ENCODE measurements at places on chromosomes 2 and 18. TPM values are rescaled to one million over a fixed set of nuclear protein-coding genes. Genes with fewer than 3 reads are reported as not detected.

The TXNDC2 gene
- 0.18 TPM for total RNA-seq

DNA sequence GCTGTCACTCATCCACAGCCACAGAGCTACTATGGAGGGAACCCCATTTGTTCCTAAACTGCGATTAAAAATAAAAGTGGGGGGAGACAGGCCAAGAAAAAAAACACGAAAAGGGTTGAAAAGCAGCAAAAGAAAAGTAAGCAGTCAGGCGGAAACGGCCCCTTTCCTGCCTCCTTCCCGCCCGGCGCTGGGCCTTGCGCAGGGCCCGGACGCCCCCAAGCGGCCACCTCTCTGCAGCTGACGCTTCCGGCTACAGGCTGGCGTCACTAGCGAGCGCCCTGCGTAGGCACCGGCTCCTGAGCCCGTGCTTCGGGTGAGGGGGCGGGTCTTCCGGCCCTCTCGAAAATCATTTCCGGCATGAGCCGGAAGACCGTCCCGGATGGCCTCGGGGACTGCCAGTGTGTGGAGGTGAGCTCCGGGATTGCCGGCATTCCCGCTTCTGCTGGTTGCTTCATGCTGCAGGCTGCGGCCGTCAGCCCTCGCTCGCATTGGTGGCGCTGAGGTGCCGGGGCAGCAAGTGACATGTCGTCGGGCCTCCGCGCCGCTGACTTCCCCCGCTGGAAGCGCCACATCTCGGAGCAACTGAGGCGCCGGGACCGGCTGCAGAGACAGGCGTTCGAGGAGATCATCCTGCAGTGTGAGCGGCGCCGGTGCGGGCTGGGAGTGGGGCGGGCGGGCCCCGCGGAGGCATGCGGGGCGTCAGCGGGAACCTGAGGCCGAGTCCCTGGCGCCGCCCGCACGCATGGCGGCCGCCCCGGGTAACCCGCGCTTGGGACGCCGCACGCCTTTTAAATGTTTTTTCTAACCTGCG, at the start of gene ATG16L1:
Gene ATG16L1 (plus strand): TSS at position 368 of the 811 bp plus-strand sequence. CDS start 155 bp downstream, at position 523.
- peak; percentile 94 for DNase-seq
- H3K4me3 ChIP-seq: peak within 1 kb of the TSS; percentile 81
- no peaks in the 10 kb centered on the region for H3K4me1 ChIP-seq
- H3K27ac ChIP-seq: peak within 1 kb of the TSS; percentile 58
- H3K36me3 ChIP-seq: peaks cover 2% of the 10 kb centered on the region

The G6PC2 gene
- not detected for total RNA-seq

- no peaks in the 10 kb centered on the region for H3K27me3 ChIP-seq
- DNase-seq: no peak
- H3K36me3 ChIP-seq: peaks cover 18% of the 10 kb centered on the region
- H3K4me1 ChIP-seq: peaks cover 5% of the 10 kb centered on the region
- H3K4me3 ChIP-seq: no peak overlapping the region
Measured at GRCh38 chr2:109463236-109463635, 150.5 kb downstream of the SEPTIN10 start.

The KCNG3 gene
- under 0.01 TPM for total RNA-seq

DNA sequence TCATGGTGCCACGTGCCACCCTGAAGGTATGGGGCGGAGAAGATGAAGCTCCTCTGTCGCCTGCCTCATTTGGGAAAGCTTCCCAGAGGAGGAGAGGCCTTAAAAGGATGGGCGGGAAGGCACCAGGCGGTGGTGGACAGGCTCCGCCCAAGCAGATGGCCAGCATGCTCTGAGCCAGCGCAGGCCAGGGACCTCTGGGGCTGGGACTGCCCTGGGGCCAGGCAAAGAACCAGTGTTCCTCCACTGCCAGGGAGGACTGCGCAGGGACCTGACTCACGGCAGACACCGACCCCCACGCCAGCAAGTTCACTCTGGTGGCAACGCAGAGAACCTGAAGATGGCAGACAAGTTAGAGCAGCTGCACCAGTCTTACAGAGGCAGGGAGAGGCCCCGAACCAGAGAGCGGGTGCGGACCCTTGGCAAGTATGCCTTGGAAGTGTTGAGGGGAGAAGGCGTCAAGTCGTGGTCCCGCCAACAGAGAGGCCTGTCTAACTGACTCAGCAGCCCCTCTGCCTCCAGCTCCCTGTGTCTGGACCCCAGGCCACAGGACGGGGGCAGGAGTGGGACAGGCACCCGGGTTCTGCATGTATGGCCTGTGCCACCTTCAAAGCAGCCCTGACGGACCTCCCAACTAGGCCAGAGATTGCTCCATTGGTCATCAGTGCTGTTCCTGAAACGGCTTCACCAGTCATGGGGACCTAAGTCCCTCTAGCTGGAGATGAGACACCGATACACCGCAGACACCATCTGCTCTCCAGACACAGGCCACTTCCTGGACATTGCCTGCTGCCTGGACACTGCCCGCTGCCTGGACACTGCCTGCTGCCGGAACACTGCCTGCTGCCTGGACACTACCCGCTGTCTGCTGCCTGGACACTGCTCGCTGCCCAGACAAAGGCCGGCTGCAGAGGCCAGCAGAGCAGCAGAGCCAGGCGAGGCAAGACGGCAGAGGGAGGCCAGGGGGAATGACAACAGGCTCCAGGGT, 124.7 kb downstream of the HDAC4 start:
- H3K36me3 ChIP-seq: no peaks in the 10 kb centered on the region
- H3K4me3 ChIP-seq: no peak overlapping the region
- H3K27ac ChIP-seq: peak overlapping the region; percentile 81
- no peak for DNase-seq
- H3K27me3 ChIP-seq: no peaks in the 10 kb centered on the region

The SKOR2 gene
- total RNA-seq: not detected

All from IMR-90 (cell line).